ENCODE measurements at places on chromosomes 3 and 15. TPM values are rescaled to one million over a fixed set of nuclear protein-coding genes. Genes with fewer than 3 reads are reported as not detected.
A peak's percentile ranks its signal among the peaks of the same experiment; 100 is the strongest.

TARS3 gene
- total RNA-seq: 24.8 TPM

GRCh38 chr15:77025941-77026411, 31.1 kb downstream of the PSTPIP1 start:
- DNase-seq: peak; percentile 6

DNA sequence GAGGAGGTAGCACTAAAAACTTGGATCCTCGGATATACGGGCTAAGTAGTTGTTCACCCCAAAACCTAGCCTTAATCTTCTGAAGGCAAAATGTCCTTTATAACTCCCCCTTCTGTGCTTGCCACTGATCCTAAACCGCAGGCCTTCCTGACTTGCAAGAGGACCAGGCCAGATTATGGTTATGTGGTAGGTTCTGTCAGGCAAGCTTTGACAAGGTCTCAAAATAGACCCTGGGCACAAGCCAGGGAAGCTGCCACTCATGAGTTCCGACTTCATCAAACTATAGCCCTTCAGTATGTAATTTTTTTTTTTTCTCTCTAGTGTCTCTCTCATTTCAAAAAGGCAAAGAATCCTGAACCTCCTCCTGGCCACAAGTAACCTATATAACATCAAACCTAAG, 3.2 kb downstream of the LRRFIP2 start:
- DNase-seq: no peak

GRCh38 chr15:35397027-35397426, 148.9 kb downstream of the DPH6 start:
- no peak for DNase-seq

DNA sequence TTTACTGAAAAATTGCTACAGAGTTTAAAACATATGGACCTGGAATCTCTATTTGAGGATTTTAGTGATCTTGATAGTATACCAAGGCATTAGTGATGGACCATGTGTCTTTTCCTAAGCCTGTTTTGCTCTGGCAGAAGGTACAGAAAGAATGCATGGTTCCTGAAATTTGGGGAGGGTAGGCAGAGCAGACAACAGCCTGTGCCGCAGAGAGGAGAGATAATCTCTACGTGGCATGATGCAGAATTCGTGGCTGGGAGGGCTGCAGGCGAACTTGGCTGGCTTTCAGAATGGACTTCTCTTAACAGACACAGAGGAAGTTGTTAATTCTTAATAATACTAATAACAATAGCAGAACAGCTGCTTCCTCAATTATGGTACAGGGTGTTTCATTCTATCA, 137.5 kb upstream of the FOXB1 start:
- DNase-seq: no peak
